Activated naive CD8-positive, alpha-beta T cell treated with anti-CD3 and anti-CD28 coated beads for 36 hours (primary cell): ENCODE measurements at places on chromosomes 3 and 15.

DNA sequence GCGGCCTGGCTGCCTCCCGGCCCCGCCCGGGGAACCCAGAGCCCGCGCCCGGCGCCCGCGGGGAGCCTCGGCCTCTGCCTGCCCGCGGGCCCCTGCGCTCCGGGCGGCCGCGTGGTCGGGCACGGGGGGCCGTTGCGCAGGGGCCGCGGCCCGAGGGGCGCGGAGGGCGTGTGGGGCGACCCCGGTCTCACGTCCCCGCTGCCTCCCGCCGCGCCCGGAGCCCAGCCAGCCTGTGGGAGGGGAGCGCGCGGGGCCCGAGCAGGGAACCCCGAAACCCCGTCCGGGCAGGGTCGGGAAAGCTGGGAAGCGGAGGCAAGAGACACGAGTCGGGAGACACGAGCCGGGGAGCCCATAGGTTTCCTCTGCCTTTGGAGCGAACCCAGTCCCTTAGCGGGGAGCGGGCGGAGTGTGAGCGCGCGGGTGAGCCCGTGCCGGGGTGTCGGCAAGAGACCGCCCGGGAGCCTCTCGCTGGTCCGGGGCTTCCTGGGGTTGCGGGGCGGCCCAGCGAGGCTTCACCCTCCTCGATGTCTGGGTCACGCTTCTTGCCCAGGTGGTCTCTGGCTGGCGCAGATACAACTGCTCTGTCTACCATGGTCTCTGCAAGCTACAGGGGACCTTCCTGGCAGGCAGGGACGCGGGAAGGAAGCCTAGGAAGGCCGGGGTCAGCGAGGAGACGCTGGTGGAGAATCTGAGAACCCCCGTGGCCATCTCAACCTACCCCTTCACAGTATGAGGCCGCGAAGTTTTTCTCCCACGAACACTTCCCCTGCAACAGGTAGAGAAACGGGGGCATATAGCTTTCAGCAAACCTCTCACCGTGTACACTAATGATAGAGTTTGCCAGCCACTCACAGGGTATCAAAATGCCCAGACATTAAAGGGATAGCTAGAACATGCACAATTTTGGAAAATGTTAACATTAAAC is 586 bp downstream of the LRRK1 start:
- DNase-seq, result peak; percentile 22

GRCh38 chr3:18618723-18619122 is 193.6 kb upstream of the SATB1 start:
- DNase-seq, result no peak

DNA sequence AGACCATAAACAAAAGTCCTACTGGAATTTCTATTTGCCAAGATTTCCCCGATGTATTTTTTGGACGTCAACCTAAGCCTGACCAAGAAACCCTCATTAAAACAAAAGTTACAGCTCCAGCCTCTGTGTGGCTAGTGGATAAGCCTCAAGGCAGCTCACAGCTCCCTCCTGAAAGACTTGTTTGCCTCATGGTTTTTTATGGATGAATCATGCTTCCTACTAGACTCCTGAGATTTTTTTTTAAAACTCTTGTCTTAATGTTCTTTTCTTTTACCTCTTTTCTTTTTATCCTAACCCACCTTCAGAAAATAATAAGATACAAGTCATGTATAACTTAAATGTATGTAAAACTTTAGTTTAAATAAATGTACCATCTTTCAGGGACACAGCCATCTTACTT is 52.4 kb downstream of the SUCNR1 start:
- DNase-seq, result no peak

GRCh38 chr15:68666120-68666811 is 87.5 kb downstream of the CORO2B start:
- no peak for DNase-seq

DNA sequence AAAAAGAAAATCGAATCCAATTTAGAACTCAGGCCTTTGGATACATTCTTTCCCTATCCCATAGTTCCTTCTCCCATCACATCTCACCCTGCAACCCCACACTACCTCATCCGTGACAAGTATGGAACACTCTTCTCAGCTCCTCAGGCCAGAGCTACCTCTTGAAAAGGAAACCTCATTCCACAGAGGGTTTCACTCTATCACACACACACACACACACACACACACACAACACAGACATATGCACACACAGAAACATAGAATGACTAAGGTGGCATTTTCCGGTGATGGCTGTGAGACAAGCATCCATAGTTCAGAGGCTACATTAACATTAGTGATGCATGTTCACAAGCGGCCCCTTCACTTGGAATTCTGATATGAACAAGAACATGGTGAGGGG is 122.0 kb upstream of the HES1 start:
- no peak for DNase-seq

- DNase-seq, result no peak
Measured at GRCh38 chr15:50046159-50046558, 72.9 kb downstream of the ATP8B4 start.

DNA sequence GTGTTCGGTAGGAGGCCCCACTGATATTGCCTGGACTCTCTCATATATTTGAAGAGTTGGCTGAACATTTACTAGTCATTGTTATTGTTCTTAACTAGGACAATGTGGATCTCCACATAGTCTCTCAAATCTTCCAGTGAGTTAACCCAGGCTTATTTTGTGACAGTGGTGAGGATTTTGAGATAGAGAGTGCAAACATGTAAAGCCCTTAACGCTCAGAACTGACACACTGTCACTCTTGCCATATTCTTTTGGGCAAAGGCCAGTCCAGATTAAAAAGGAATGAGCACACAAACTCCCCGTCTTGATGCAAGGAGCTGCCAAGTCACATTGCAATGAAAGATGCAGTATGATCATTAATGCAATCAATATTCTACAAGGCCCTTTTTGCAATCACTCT is 431.9 kb upstream of the AZI2 start:
- DNase-seq, result no peak
